Caki2 (cell line): ENCODE measurements at places on chromosomes 6 and 20. TPM values are rescaled to one million over a fixed set of nuclear protein-coding genes. Genes with fewer than 3 reads are reported as not detected.

FRMD1 gene
- total RNA-seq, result not detected in 2 replicates

SLC52A3 gene
- 3.6 and 6.5 TPM in 2 replicates for total RNA-seq

DYNLT1 gene
- total RNA-seq, result 147 and 174 TPM in 2 replicates

PHF20 gene
- total RNA-seq, result 31.1 and 66.9 TPM in 2 replicates

TINAG gene
- 62.1 and 114 TPM in 2 replicates for total RNA-seq

TNNC2 gene
- total RNA-seq, result not detected in 2 replicates

GRCh38 chr20:3383878-3384495 lies 23.5 kb downstream of the DNAAF9 start:
- DNase-seq, result no peak

GRCh38 chr6:149750136-149750609 lies 632 bp downstream of the PCMT1 start:
- DNase-seq, result peak; percentile 77

DNA sequence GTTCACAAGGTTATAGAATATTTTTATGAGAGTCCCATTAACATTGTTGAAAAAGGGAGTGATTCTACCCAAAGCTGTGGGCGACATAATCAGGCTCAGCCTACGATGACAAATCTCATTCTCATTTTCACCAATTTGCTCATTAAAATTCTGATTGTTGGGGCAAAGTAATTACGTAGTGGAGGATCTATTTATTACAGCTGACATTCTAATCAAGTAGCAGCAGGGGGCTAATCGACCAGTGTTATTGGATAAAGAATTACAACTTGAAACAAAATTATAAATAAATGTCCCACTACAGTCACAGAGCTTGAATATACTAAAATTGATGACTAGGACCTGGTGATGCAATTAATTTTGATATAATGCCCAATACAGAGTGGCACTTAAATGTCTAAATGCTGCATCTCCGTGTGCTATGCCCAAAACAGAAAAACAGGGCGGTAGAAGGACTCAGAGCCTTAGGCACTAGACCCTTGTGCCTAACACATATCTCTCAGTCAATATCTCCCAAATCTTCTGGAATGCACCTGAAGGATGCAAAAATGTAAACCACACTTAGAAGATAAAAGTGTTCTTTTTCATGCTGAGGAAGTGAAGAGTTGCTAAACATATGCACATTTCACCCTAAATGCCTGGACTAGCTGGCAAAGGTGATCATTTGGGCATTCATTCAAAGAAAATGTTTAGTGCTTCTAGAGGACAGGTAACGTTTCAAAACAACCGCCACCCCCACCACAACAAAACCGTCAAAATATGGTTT lies 88.3 kb downstream of the CD24 start:
- DNase-seq, result no peak

- DNase-seq, result no peak
Observed at GRCh38 chr20:46347841-46348803, 39.8 kb upstream of the CDH22 start.

GRCh38 chr20:39876976-39877635 lies 811.9 kb downstream of the MAFB start:
- DNase-seq, result no peak

DNA sequence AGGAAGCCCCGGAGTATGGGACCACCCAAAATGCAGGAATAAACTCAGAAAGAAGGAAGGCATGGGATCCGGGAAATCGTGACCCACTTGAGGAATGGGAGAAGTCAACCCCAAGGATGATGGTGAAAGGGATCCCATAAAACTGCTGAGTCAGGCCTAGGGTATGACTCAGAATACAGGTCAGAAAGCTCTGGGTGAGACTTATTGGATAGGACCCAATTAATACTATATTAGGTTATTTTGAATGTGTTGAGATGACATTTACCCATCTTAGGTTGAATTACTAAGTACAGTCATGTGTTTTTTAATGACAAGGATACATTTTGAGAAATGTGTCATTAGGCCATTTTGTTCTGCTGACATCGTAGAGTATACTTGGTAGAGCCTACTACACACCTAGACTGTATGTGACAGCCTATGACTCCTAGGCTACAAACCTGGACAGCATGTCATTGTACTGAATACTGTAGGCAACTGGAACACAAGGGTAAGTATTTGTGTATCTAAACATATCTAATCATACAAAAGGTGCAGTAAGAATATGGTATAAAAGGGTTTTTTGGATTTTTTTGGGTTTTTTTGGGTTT lies 17.1 kb upstream of the HIVEP1 start:
- no peak for DNase-seq

- no peak for DNase-seq
Observed at GRCh38 chr6:39411465-39411864, 89.0 kb upstream of the KCNK16 start.

GRCh38 chr20:53693262-53693871 lies 99.7 kb upstream of the ZNF217 start:
- no peak for DNase-seq

- DNase-seq, result no peak
Observed at GRCh38 chr6:4093288-4093687, 14.4 kb upstream of the FAM217A start.
